Mesothelial cell of epicardium (in vitro differentiated cells): ENCODE measurements at places on chromosomes 16 and 17. TPM values are rescaled to one million over a fixed set of nuclear protein-coding genes. Genes with fewer than 3 reads are reported as not detected.

Gene ACOX1
- total RNA-seq = 52.2 to 57.5 TPM (median 54.3 TPM) in 3 replicates

Gene MT1X
- 6.8 to 8.9 TPM (median 7.1 TPM) in 3 replicates for total RNA-seq

Gene MRPL27
- total RNA-seq = 55.0 to 57.5 TPM (median 56.0 TPM) in 3 replicates

Gene GRAP
- 1.4 to 1.8 TPM (median 1.6 TPM) in 3 replicates for total RNA-seq

Gene PIRT
- total RNA-seq = not detected in 3 replicates

Gene CDYL2
- total RNA-seq = 3.0 to 4.6 TPM (median 3.2 TPM) in 3 replicates

Gene TLCD3B
- 0.55 to 1.1 TPM (median 0.72 TPM) in 3 replicates for total RNA-seq

Gene RAB37
- total RNA-seq = 0.16 to 0.38 TPM (median 0.24 TPM) in 3 replicates

Gene FKBP10
- 369 to 401 TPM (median 371 TPM) in 3 replicates for total RNA-seq

Gene C16orf96
- 0.45 to 0.95 TPM (median 0.58 TPM) in 3 replicates for total RNA-seq

Gene KRTAP4-5
- total RNA-seq = not detected in 3 replicates

Gene MT1M
- total RNA-seq = not detected in 3 replicates

Gene CMC2
- total RNA-seq = 33.2 to 35.1 TPM (median 34.0 TPM) in 3 replicates

Gene ZDHHC1
- 14.5 to 16.7 TPM (median 15.4 TPM) in 3 replicates for total RNA-seq

Gene CCDC154
- total RNA-seq = 3.9 to 5.6 TPM (median 4.2 TPM) in 3 replicates

Gene CCL17
- total RNA-seq = not detected in 3 replicates

Gene CLEC18B
- total RNA-seq = 0.29 to 1.1 TPM (median 0.89 TPM) in 3 replicates

Gene C1QTNF1
- 21.9 to 22.1 TPM (median 22.1 TPM) in 3 replicates for total RNA-seq

Gene NRN1L
- 0.66 to 0.99 TPM in 2 of 3 replicates, not detected in the other for total RNA-seq

Gene SLC26A11
- total RNA-seq = 32.5 to 41.2 TPM (median 36.3 TPM) in 3 replicates

Gene HOXB1
- 0.24 to 0.43 TPM (median 0.25 TPM) in 3 replicates for total RNA-seq

Gene PLXDC1
- 15.4 to 18.6 TPM (median 17.0 TPM) in 3 replicates for total RNA-seq

Gene PRAC2
- 7.3 to 8.5 TPM (median 7.9 TPM) in 3 replicates for total RNA-seq

Gene NLRP1
- total RNA-seq = 36.2 to 37.1 TPM (median 36.5 TPM) in 3 replicates

Gene PRR11
- total RNA-seq = 13.3 to 15.2 TPM (median 15.1 TPM) in 3 replicates

Gene CD79B
- not detected in 3 replicates for total RNA-seq

Gene CHST6
- total RNA-seq = 1.9 to 2.4 TPM (median 2.1 TPM) in 3 replicates

Gene TMEM170A
- total RNA-seq = 37.1 to 40.2 TPM (median 38.4 TPM) in 3 replicates

Gene CCL7
- not detected in 3 replicates for total RNA-seq

Gene DNAJA2
- 65.9 to 68.5 TPM (median 66.9 TPM) in 3 replicates for total RNA-seq

Gene ARHGDIA
- 258 to 275 TPM (median 268 TPM) in 3 replicates for total RNA-seq

Gene KRT222
- total RNA-seq = not detected in 3 replicates

Gene G6PC1
- not detected in 3 replicates for total RNA-seq
